Midbrain (tissue), 1 donor: ENCODE measurements at places on chromosomes 1 and 21.

DNA sequence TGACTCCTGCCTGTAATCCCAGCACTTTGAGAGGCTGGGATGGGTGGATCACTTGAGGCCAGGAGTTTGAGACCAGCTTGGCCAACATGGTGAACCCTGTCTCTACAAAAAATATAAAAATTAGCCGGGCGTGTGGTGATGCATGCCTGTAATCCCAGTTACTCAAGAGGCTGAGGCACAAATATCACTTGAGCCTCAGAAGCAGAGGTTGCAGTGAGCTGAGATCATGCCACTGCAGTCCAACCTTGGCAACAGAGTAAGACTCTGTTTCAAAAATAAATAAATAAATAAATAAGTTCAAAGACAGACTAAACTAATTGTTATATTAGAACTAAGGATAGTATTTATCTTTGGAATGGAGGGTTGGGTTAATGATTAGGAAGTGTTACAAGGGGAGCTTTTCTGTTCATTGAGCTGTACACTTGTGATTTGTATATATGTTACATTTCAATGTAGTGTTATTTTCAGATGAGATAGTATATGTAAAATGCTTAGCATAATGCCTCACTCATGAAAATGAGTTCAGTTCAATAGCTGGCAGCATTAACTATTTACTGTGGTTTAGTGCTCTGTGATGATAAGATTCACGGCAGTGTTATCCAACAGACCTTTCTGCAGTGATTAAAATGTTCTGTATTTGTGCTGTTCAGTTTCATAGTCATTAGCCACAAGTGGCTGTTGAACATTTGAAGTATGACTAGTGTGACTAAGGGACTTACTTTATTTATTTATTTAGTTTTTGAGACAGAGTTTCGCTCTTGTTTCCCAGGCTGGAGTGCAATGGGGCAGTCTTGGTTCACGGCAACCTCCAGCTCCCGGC, 47.7 kb downstream of the OSBPL9 start:
- DNase-seq = no peak

GRCh38 chr1:184682956-184683355, 71.7 kb downstream of the EDEM3 start:
- no peak for DNase-seq

GRCh38 chr1:96782856-96783255, 61.3 kb downstream of the PTBP2 start:
- DNase-seq = no peak

DNA sequence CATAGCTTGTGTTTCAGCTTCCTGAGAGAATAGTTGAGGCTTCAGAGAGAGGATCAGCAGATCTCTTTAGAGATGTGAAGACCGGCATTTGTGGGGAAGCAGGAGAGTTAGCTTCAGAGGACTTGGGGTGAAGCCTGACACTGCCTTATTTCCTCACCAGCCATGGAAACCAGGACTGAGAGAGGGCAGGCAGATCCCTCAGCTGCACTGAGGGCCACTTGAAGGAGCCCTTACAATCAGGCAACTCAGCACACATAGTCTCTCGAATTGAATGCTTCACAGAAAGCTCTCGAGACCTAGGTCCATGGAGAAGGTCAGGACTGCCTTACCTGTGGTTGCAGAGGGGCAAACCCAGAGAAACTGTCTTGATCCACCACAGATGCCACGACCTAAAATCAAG, 19.8 kb downstream of the NCF2 start:
- DNase-seq = no peak

- no peak for DNase-seq
Measured at GRCh38 chr21:21045518-21045917, 47.3 kb downstream of the NCAM2 start.

GRCh38 chr1:201905234-201905890, 16.7 kb downstream of the SHISA4 start:
- DNase-seq = no peak

GRCh38 chr1:204348722-204349121, 11.0 kb downstream of the PLEKHA6 start:
- no peak for DNase-seq

- DNase-seq = no peak
Measured at GRCh38 chr1:78843111-78843510, 163.4 kb downstream of the ADGRL4 start.

DNA sequence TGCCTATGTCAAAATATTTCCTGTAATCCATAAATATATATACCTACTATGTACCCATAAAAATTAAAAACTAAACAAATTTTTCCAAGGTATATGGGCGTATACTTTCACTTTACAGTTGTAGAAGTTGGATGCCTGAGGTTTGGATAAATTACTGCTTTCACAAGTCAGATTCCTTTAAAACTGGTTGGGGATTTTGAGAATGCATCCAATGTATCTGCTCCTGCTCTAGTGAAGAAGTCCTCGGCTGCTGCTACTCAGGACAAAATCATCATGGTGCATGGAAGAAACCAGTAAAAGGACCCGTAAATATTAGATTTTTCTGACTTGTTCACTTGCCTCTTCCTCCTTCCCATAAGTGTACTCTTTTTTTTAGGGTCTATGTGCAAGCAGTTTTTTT, 841.1 kb downstream of the USP25 start:
- no peak for DNase-seq

GRCh38 chr1:200900877-200901276, 6.2 kb downstream of the INAVA start:
- DNase-seq = no peak

DNA sequence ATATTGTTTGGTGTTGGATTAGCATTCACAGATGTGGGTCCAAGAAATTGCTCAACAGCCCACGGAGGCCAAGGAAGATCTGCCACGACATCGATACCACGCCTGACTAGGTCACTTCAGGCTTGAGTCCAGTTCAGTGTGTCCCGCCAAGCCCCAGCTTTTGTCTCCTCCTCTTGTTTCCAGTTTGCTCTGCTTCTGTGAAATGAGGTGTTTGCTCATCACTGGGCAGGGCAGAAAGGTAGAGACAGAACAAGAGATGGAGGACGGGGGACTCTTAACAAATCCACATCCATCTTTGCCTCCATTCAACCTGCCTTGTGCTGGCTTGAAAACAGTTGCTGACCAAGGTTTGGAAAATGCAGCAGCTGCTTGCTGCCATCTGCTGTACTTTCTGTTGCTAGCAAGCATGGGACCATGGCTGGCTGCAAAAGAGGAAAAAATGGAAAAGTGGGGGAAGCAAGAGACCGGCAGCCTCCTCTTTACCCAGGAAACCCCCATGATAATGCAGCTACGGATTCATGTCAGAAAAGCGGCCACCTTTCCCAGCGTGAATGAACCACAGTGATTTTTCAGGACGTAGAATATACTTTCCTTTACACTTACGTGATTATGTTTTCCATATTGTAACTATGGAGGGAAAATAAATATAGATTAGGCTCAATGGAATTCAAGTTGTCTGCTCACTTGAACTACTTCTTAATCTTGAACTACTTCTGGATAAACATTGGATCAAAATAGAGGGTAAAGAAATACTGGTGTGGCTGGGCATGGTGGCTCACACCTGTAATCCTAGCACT, 80.2 kb upstream of the GREM2 start:
- DNase-seq = peak; percentile 51

- no peak for DNase-seq
Measured at GRCh38 chr1:3319874-3320245, 134.6 kb upstream of the ARHGEF16 start.

- DNase-seq = no peak
Measured at GRCh38 chr1:7108251-7108650, 323.0 kb downstream of the CAMTA1 start.

DNA sequence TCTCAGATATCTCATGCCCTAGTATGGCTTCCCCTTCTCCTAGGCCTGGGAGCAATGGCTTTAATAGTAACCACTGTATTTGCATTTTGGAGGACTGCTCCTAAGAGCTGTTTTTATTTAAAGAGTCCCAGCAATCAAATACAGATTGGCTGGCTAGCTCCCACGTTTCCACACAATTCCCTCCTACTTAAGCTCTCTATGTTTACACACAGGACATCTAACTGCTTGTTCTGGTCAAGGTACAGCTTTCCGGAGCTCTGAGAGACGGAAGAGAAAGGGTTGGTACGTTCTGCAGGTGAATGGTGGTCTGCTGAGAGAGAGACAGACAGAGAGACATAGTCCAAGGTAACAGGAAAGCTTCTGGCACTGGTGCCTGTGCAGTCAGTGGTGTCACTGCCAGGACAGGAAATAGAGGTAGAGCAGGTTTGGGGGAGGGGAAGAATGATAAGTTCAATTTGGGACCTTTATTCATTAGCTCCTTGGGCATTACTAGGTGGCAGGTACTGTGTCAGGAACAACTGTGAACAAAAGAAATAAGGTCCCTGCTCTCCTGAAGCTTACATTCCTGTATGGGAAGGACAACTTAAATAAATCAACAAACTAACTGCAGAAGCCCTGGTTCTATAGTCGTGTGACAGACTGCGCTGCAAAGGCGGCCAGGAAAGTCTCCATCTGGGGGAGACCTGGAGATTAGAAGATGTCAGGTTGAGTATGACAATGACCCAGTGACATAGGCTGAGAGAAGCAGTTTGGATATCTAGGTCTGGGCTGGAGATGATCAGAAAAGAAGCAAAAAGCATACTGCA, 1.2 kb upstream of the SLC25A33 start:
- DNase-seq = no peak

DNA sequence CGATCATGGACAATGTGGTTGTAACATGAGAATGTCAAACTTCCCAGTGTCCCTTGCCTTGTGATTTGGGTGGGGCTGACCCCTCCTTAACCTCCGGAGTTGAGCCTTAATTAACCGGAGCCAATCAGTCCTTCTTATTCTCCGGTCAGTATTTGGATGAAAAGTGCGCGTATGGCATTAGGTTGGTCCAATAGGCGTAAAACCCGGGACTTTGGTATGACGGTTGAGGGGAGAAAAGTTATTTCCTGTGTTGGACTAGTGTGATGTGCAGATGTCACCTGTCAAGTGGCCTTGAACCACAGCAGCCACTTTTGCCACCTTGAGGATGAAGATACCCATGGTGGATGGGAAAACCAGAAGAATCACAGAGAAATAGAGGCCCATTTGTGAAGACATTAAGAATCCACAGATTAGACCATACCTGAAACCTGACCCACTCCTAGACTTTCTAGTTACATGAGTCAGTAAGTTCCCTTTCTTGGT, 5.1 kb downstream of the PAFAH2 start:
- no peak for DNase-seq

GRCh38 chr1:211708006-211708405, 32.6 kb upstream of the NEK2 start:
- DNase-seq = no peak

GRCh38 chr21:43611598-43612369, 47.5 kb downstream of the HSF2BP start:
- DNase-seq = peak; percentile 29

- DNase-seq = no peak
Measured at GRCh38 chr1:85398391-85399064, 66.4 kb downstream of the DDAH1 start.

DNA sequence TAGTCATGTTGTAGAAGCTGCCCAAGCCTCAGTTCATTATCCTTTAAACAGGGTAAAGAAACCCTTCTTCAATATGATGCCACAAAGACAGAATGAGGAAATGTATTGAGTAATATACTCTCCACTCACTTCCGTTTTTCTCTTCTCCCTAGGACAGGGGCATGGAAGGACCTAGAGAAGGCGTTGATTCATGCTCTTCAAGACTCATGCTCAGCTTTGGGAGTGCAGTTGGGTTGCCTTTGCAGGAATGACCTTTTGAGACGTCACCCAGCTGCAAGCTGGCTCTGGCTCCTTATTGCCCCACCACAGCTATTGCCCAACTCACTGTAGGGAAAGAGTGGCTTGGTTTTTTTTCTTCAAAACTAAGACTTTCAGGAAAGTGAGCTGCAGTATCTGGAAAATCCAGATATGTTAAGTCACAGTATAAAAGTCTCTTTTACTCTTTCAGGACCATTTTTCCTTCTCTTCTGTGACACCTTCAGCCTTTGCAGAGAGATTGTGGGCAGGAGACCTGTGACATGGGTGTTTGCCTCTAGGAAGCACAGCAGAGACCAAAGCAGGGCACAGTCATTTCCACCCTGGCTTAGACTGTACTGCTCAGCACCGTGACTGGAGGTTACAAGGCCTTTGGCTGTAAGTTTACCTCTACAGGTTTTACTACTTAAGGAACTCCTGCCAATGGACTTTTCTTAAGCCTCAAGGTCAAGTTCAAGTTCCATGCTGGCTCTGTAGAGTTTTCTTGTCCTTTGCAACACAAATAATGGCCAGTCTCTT, 39.5 kb downstream of the XCL2 start:
- peak; percentile 36 for DNase-seq

GRCh38 chr1:109061183-109061582, 14.6 kb downstream of the TAF13 start:
- DNase-seq = no peak

DNA sequence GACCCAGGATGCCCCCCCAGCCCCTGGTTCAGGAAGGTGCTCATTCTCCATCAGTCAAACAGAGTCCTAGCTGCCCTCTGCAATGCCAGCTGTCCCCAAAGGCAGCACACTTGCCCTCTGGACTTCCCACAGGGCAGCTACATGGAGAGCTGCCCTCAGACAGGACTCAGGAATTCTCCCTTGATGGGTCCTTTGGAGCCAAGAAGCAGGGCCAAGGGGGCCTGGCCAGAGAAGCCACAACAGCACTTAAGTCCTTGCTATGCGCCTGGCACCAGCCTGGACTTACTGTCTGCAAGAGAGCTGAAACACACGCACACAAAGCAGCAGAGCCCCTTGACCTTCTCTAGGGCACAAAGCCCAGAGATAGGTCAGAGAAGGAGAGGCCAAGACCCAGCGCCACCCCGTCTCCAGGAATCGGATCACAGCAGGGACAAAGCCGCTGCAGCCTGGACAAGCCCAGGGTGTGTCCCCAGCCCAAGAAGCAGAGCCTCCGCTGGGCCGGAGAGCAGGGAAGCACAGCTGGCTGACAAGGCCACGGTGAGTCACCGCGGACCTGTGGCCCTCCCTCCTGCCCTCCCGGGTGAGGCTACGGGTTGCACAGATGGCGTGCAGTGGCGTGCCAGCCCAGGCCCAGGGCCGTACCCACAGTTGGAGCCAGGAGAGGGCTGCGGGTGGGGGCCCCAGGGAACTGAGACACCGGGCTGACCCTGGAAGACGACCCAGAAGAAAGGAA, 1.7 kb downstream of the WNT9A start:
- no peak for DNase-seq

- DNase-seq = peak; percentile 18
Measured at GRCh38 chr1:15833069-15833679, 14.3 kb upstream of the SPEN start.

DNA sequence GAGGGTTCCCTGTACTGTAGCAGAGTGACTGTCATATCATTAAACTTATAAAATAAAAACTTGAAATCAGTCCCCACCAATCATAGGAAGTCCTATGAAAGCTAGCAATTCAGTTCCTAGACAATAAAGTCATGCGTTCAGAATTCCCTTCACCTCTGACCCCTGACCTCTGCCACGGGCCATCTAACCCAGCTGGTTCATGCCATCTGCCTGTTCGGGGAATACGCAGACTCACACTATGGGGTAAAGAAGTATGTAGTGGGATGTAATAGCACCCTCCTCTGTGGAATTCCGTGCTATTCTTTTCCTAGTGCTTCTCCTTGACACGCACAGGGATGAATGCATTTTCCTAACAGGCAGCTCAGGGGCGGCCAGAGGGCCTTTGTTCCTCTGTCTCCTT, 2.1 kb downstream of the GSTM4 start:
- DNase-seq = no peak

DNA sequence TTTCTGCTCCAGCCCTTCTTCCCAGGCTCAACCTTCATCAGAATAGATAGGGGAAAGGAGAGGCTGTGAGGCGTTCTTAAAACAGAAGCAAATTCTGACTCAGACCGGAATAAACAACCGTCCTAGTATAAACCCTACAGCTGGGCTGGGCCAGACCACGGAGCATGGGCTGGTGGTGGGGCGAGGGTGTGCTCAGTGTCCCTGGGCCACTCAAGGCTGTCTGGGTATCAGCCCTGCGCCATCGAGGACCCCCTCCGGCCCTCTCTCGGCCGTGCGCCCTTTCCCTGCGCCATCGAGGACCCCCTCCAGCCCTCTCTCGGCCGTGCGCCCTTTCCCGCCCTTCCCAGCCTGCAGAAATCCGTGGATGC, 36.0 kb downstream of the CAPN2 start:
- no peak for DNase-seq
